ENCODE measurements at places on chromosomes 13 and 19. TPM values are rescaled to one million over a fixed set of nuclear protein-coding genes. Genes with fewer than 3 reads are reported as not detected.

C19orf81 gene
- total RNA-seq, result 3.0 TPM

DNA sequence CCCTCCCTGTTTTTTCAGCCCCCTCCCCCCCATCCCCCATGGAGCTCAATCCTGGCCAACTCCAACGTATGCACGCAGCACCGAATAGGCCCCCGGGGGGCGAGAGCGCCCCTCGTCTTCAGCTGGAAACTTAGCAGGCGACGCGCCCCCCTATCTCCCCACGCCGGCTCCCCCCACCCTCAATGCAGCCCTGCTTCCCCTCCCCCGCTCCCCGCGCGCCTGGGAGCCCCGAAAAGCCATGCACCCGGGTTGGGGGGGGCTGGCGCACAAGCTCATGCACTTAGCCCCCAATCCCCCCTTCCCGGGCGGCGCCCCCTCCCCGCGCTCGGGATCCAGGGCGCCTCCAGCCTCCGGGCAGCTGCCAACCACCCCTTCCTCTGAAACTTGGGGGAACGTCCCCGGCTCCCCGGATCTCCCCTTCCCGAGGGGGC is 508 bp downstream of the ZBTB7A start:
- no peak for DNase-seq

GRCh38 chr13:30826911-30827577 is 79.0 kb upstream of the MEDAG start:
- no peak for DNase-seq

NUMBL gene
- total RNA-seq, result 24.3 TPM

- DNase-seq, result no peak
These were observed 21.1 kb downstream of the ARL11 start for GRCh38 chr13:49649244-49649962.

DNA sequence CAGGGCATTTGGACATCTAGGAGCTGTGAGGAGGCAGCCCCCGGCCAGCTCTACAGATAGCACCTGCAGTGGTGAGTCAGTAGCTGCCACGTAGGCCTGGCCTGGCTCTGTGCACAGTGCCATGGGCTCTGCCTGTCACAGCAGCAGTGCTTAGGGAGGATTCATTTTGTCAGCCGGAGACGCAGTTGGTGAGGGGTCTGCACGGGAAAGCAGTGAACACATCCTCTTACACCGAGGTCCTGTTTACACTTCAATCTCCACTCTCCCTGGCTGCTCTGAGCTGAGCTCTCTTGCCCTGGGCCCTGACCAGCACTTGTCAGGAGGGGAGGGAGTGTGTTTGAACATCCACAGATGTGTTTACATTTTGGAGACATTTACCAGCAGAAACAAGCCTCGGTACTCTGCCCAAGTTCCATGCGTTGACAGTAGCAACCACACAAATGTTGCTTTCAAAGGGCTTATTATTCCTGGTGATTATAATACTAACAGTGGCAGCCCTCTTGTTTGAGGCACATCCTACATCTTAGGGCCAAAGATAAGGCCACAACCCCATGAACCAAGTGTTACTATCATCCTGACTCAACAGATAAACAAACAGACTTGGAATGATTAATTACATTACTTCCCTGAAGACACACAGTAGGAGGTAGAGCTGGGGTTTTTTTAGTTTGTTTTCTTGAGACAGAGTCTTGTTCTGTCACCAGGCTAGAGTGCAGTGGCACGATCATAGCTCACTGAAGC is 148.9 kb downstream of the USP12 start:
- no peak for DNase-seq

- DNase-seq, result peak; percentile 40
These were observed 14.0 kb upstream of the RAB20 start for GRCh38 chr13:110575322-110576069.

DNA sequence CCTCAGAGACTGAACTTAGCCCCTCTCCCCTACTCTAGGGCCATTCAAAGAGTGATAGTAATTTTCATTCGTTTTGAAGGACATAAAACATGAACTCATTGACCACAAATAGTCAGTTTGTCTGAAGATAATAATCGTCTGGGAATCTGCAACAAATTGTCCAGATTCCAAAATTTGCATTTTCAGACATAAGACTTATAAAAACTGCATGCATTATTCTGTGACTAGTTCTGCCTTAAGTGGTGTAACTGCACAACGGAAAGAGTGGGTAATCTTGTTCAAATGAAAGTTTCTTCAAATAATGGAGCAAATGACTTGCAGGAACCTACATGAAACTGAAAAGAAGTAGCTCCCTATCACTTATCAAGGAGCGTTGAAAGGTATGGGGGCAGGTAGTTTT is 8.4 kb downstream of the CSNK1A1L start:
- no peak for DNase-seq

MYO16 gene
- 0.22 TPM for total RNA-seq

Data from kidney (tissue), 22 donors.